ENCODE measurements at places on chromosomes 7 and 10. TPM values are rescaled to one million over a fixed set of nuclear protein-coding genes. Genes with fewer than 3 reads are reported as not detected.

The AOAH gene
- total RNA-seq = 0.74 TPM

The NEUROG3 gene
- not detected for total RNA-seq

The PPP1R17 gene
- total RNA-seq = not detected

GRCh38 chr7:143492043-143492471 lies 14.4 kb downstream of the TAS2R41 start:
- peak; percentile 80 for DNase-seq

DNA sequence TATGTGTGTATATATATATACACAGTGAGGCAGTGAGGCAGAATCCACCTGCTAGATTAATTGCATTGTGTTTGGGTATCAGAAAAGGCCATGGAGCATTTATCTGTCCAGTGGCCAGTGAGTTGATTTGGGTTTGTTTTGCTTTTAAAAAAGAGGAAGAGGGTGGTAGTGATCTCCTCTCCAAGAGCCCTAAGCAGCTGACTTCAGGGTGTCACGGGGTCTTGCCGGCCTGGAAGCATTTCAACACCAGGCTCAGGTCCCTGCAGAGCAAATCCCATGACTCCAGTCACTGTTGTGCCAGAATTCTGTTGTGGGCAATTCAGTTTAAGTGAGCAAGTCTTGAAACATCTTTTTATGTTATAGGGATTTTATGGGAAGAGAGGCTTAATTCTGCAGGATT lies 30.6 kb upstream of the GPNMB start:
- no peak for DNase-seq

- DNase-seq = no peak
Observed at GRCh38 chr10:103855424-103855823, at the start of gene SH3PXD2A. Gene SH3PXD2A (minus strand): TSS chr10:103855576. CDS start chr10:103855266, 310 bp downstream.

The CALHM3 gene
- total RNA-seq = not detected

- DNase-seq = peak; percentile 71
Observed at GRCh38 chr7:106514881-106515280, 146.1 kb downstream of the CCDC71L start.

GRCh38 chr7:86158111-86158510 lies 485.6 kb upstream of the GRM3 start:
- DNase-seq = no peak

- DNase-seq = no peak
Observed at GRCh38 chr10:16942381-16943078, 125.3 kb upstream of the RSU1 start.

- DNase-seq = no peak
Observed at GRCh38 chr7:34357068-34357467, 300.9 kb upstream of the NPSR1 start.

GRCh38 chr7:46201961-46202360 lies 280.9 kb upstream of the IGFBP3 start:
- no peak for DNase-seq

DNA sequence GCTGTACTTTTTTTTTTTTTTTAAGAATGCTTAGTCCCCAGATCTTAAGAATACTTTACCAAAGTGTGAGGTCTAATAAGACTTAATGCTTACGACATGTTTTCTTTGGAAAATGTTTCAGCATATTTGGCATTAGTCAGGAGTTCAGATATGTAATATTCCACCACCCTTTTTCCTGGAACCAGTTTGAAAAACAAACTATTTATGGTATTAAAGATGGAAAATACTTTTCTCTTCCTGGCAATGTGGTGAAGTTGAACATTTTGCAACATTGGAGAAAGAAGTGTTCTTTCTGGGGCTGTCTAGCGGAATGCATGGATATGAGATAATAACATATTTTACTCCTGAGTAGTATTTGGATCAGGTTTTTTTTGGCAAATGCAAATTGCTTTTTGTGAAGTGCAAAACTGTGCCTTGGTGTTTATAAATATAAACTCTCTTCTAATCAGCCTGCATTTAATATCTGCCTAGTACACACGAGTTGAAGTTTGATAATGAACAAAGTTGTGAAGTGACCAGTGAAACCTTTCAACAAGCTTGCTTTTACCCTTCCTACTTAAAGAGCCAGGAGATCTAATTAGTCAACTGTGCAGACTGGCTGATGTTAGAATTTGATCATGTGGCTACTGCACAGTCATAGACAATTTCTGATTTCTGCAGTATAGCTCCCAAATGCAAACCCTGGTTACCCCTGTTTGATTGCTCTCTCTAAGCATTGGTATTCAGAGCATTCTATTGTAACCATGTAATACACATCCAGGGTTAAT lies 20.9 kb downstream of the MAP3K8 start:
- DNase-seq = peak; percentile 99

GRCh38 chr7:140732416-140732815 lies 35.9 kb downstream of the NDUFB2 start:
- no peak for DNase-seq

GRCh38 chr7:151885202-151885580 lies 8.3 kb upstream of the PRKAG2 start:
- no peak for DNase-seq

GRCh38 chr7:54989453-54990225 lies 29.2 kb upstream of the EGFR start:
- DNase-seq = peak; percentile 1

GRCh38 chr7:151008511-151009323 lies 15.6 kb downstream of the ATG9B start:
- peak; percentile 31 for DNase-seq

DNA sequence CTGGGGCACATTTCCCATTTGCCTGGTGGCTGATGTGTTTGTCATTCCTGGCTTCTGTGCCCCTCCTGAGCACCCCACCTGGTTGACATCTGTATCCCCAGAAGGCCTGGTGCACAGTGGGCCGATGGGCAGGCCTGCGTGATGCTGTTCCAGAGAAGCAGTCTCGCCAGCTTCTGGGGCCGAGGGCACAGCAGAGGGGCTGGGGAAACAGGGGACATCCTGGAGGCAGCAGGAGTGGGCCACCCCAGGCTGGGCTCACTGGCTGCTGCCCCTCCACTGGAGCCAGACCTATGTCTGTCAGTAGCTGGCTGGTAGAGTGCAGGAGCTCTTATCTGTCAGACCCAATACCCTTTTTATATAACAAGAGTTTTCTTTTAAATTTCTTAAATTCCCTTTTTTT lies 896 bp upstream of the MYL7 start:
- no peak for DNase-seq

GRCh38 chr10:96666741-96667140 lies 53.6 kb downstream of the PIK3AP1 start:
- DNase-seq = no peak

- DNase-seq = peak; percentile 80
Observed at GRCh38 chr7:16071246-16071857, 350.0 kb downstream of the CRPPA start.

- no peak for DNase-seq
Observed at GRCh38 chr7:143289421-143289820, 1.3 kb downstream of the CASP2 start.

DNA sequence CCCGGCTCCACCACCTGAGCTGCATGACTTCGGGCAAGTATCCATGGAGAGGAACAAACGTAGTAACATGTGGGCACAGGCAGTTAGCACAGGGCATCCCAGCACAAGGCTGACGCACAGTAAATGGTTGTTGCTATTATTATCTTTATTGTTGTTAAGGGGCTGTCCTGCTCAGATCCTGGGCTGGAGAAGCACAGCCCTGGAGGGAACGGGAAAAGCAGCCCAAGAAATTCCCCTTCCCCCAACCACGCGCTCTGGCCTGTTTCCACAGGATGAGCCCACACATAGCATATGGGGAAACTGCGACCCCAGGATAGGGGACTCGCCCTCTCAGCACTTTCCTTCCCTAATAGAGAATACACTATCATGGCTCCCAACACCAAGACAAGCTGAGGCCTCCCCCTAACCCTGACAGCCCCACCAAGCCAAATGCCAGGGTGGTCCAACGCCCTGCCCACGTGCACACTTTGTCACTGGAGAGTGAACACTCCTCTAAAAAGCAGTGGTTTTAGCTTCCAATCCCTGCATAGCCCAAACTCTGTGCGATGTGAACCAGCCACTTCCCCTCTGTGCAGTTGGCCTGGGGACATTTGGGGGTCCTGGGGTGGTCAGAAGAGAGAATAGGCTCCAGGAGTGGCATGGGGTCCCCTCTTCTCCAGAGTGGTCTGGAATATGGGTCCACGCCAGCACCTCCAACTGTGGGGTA lies 11.0 kb downstream of the PSD start:
- DNase-seq = no peak

The AGBL3 gene
- 0.41 TPM for total RNA-seq

DNA sequence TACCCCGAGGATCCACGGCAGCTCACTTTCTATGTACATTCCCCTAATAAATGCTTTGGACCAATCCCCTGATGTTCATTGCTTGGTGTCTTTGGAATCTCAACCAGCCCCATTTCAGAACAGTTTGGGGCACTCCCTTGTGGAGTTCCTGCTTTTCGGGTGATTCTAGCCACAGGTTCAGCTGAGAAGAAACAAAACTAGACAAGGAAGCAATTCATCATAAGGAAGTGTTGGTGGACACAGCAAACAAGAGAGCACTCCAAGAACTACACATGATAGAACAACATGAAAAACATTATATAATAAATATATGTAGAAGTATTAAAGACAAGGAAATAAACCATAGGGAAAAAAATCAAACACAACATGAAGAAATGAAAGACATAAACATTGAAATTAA lies 6.0 kb upstream of the CCDC136 start:
- DNase-seq = no peak

- no peak for DNase-seq
Observed at GRCh38 chr7:94999069-94999351, 91.6 kb downstream of the PPP1R9A start.

The MNX1 gene
- not detected for total RNA-seq

DNA sequence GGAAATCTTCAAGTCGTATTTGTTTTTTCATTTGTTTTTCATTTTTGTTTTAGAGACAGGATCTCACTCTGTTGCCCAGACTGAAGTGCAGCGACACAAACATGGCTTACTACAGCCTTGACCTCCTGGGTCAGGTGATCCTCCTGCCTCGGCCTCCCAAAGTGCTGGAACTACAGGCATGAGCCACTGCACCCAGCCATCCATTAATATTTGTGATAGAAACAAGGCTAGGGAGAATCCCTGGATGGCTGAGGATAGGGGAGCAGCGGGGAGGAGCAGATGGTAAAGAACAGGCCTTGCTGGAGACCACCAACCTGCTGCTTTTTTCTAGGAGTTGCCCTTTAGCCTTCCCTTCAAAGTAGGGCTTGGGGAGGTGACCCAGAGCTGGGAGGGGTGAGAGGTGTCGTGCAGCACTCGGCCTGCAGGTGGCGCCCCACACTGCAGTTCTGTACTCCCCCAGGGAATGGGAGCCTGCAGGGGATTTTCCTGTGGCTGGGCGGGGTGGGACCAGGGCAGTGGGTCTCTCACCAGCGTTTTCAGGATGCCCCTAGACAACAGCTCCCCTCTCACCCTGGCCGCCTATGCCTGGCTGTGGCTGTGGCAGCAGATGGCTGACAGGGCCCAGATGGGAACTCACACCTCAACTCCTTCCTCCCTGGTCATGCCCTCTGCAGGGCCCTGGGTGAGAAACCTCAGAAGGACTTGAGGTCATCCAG lies 12.6 kb upstream of the CDH23 start:
- peak; percentile 41 for DNase-seq

GRCh38 chr10:33337326-33337957 lies 3.0 kb upstream of the NRP1 start:
- peak; percentile 93 for DNase-seq

- DNase-seq = no peak
Observed at GRCh38 chr7:51256916-51257315, 59.7 kb downstream of the COBL start.

DNA sequence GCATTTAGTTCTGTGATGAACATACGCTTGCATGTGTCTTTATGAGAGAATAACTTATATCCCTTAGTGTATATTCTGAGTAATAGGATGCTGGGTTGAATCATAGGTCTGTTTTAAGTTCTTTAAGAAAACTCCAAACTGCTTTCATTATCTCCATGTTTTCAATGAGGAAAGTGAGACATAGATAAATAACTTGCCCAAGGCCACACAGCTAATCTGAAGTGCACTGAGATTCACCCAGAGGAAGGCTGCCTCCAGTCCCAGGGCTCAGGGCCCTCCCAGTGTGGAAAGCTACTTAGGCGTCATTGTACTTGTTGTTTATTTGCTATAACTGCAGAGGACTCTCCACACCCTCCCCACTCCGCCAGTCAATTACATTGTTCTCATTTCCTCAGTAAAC lies 126.7 kb downstream of the INHBA start:
- no peak for DNase-seq

DNA sequence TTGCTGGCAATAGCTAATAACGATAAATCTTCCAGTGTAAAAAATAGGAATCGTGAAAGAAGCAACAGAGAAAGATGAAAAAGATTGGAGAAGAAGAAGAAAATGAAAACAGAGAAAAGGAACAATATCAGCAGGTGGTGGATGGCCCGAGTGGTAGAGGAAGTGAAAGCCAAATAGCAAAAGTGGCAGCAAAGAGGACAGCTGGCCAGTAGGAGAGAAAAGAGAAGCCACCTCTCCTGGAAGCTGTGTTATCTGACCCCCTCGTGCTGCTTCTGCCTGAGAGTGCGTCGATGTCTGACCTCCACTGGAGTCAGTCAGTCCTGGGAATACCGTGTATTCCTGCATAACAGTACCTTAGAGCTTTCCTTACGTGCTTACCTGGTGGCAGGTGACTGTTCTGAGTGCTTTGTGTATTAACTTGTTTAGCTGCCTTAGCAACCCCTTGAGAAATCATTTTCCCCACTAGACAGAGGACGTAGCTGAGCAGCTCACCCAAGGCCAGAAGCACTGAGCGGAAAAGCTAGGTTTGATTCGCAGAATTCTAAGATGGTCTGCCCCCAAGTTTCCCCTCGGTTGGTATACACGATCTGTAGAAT lies 88.3 kb downstream of the CHN2 start:
- DNase-seq = no peak

DNA sequence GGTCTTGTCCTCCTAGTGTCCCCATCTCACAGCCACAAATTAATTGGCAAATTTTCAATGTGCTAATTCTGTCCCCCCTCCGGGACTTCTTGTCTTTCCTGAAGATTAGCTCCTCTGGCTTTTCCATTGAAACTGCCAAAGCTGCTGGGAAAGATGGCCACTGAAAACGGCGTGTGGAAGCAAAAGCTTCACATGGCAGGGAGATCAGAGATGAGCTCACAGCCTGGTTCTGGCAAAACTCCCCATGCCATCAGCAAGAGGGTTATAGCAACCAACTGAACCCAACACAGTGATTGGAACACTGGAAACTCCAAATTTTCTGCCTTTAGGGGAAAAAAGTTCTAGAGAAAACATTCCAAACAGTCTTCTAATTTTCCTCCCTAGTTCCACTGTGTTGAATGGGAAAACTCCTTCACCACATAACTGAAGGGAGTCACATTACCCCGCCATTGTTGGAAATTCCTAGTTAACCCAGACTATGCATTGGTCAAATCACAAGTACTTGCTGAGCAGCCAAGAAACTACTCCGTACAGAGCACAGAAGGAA lies 37.0 kb downstream of the NRAP start:
- DNase-seq = no peak

The LAMB1 gene
- 332 TPM for total RNA-seq

DNA sequence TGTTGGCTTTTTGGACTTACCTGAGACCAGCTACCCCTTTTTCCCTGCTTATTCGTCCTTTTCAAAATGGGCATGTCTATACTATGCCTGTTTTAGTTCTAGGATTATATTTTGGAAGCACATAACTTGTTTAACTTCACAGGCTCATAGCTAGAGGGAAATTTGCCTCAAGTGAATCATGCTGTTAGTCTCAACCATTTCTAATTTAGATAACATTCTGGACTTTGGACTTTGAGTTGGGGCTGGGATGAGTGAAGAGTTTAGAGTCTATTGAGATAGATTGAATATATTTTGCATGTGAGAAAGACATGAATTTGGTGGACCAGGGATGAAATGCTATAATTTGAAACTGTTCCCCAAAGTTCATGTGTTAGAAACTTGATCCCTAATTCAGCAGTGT lies 554.6 kb upstream of the C7orf33 start:
- DNase-seq = no peak

GRCh38 chr10:20648263-20648874 lies 248.7 kb downstream of the NEBL start:
- no peak for DNase-seq

All from fibroblast of the aortic adventitia (primary cell).